ENCODE measurements at places on chromosomes 4 and X.
A peak's percentile ranks its signal among the peaks of the same experiment; 100 is the strongest.

GRCh38 chr4:23567338-23567737 lies 322.5 kb downstream of the PPARGC1A start:
- DNase-seq, result no peak

DNA sequence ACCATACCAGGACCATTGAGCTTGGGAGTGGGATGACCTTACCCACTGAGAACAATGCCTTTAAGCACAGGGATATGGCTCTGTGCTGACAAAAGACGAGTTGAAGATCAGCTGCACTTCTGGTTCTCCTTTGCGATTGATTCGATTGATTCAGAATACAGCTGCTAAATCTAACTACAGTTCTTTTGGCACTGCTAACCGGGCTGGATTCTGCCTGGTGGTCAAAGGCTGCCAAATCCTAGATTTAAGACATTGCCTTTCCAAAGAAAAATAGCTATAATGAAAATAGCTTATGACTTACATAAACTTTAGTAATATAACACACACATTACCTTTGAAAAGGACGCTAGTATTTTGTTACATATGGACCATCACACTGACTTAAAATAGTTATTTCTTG lies 18.3 kb downstream of the RAP2C start:
- no peak for DNase-seq

- DNase-seq, result no peak
Measured at GRCh38 chr4:183867247-183867646, 37.9 kb upstream of the STOX2 start.

GRCh38 chr4:152572417-152573086 lies 36.7 kb upstream of the FBXW7 start:
- DNase-seq, result no peak

- DNase-seq, result no peak
Measured at GRCh38 chrX:43530837-43531236, 125.3 kb upstream of the MAOA start.

DNA sequence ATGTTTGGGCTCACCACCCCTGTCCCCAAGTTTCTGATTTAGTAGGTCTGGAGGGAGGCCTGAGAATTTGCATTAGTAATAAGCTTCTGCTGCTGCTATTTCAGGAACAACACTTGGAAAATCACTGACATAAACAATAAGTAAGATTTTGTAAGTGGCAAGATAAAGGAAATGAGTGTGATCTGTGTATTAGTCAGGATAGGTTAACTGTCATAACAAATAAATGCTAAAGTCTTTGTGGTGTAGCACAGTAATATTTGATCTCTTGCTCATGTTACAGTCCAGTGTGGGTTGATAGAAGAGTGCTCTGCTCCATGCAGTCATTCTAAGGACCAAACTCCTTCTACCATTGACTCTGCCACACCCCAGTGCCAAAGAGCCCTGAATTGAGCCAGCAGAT lies 67.0 kb downstream of the NHS start:
- peak; percentile 24 for DNase-seq

- DNase-seq, result no peak
Measured at GRCh38 chrX:100850317-100850716, 23.8 kb downstream of the NOX1 start.

DNA sequence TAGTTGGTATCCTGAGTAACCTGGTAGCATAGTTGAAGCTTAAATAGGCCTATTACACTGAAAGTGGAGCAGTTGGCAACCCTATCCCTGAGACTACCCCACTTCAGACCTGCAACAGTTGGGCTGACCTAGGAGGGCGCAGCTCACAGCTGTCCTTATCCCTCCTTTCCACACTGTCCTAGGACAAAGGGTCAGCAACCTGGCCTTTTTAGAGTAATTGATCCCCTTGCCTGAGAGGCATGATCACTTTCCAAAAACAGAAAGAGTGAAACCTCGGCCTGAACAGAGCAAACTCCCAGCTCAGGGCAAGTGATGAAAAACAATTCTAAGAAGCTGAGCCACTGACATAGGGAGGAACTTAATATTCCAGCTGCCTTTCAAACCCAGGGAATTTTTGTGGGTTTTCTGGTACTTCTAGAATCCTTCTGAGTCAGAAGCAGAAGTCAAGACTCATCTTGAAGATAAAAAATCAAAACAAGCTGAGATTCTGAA lies 94.9 kb upstream of the MYOZ2 start:
- DNase-seq, result peak; percentile 66

GRCh38 chr4:151045907-151046306 lies 30.8 kb upstream of the LRBA start:
- DNase-seq, result no peak

GRCh38 chr4:52999626-53000025 lies 137.5 kb downstream of the RASL11B start:
- DNase-seq, result no peak

DNA sequence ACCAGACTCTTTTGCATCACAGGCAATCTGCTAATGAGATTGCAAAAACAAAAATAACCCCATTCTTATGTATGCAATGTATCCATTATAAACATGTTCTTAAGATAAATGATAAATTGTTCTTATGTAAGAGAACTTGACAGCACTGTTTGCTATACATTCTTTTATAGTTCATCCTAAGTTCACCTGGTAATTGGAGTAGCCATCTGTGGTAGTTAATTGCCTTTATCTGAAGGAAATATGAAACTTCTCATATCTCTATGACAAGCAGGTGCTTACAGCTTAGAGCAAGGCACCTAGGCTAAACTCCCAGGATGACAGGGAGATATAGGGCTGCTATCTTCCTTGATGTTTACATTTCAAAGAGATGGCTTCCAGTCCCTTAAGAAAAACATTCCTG lies 21.3 kb upstream of the CLCN5 start:
- no peak for DNase-seq

- DNase-seq, result no peak
Measured at GRCh38 chr4:189385579-189385978, 555.1 kb upstream of the FRG1 start.

DNA sequence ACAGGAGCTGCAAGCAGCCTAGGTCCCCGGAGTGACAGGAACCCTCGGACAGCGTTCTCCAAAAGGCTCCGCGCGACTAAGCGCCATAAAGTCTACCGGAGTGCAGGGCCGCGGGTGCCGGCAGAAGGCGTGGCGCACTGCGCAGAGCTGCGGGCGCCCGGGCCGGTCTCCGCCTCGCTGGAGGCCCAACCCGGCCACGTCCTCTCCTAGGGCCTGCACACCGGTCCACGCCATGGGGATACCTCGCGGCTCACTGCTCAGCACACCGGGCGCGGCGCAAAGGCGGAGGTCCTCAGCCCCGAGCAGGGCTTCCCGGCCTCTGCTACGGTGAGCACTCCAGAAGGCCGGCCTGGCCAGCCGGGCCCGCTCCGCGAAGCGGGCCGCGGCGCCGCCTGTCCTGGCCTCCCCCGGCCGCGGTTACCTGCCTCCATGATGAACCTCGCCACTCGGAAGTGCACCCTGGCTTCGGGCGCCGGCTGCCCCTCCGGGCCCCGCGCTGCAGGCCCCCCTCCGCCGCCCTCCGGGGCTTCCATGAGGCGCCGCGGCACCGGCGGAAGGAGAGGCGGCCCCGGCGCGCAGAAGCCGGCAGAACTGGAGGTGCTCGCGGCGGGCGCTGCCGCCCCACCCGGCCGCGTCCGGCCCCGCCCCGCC lies at the start of gene CCNQ:
TSS of gene CCNQ (minus strand) at position 599 of the 651 bp plus-strand sequence. CDS start at position 533, 66 bp downstream.
- peak; percentile 40 for DNase-seq

- no peak for DNase-seq
Measured at GRCh38 chr4:7415927-7416686, 18.6 kb downstream of the PSAPL1 start.

GRCh38 chr4:128068918-128069317 lies 7.8 kb downstream of the LARP1B start:
- peak; percentile 12 for DNase-seq

DNA sequence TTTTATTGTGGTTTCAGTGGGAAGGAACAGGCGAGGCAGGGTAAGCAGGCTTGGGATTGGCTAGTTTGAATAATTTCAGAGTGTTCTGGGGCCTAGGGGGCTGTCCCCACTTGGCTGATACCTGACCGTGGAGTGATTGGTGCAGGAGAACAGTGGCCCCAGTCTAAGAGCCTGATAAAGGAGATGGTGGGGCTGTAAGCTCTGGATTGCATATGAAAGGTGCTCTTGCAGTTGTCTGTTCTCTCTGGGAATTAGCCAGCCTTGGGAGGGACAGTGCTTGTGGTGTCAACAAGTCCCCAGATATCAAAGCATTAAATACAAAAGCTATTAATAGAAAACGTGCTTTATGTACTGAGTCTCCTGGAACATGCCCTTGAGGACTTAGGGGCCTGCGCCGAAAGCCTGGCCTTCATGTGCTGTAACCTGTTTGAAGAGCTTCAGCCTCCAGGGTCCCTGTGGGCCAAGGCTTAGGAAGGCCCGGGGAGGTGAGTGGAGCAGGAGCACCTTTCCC lies 30.4 kb upstream of the CLTRN start:
- DNase-seq, result no peak

GRCh38 chr4:53016099-53016820 lies 154.1 kb downstream of the RASL11B start:
- no peak for DNase-seq

DNA sequence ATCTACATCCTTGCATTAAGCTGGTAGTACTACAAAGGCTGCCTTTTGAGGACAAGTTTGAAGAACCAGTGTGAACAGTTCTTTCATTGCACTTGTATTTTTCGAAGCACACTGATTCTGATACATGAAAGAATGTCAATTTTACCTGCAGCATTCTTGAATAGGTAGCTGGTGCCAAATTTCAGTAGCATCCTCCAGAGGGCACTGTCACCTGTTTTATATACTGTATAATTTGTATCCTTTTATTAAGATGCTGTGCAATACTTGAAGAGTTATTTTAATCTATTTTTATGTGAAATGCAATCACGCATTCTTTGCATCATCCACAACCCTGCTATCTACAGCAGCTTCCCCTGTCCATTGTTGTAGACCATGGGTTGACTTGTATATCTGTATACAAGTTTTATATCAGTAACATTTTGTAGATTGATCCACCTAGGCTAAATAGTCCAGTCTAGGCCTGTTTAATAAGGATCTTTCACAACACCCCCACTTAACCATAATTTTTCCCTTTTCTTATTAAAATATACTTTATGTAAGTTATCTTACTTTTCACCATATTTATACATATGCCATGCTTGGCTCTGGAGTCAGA lies 325.7 kb downstream of the PCDH7 start:
- DNase-seq, result no peak

- DNase-seq, result no peak
Measured at GRCh38 chr4:35836596-35836995, 407.7 kb downstream of the ARAP2 start.

- no peak for DNase-seq
Measured at GRCh38 chrX:67607466-67607865, 63.6 kb downstream of the AR start.

DNA sequence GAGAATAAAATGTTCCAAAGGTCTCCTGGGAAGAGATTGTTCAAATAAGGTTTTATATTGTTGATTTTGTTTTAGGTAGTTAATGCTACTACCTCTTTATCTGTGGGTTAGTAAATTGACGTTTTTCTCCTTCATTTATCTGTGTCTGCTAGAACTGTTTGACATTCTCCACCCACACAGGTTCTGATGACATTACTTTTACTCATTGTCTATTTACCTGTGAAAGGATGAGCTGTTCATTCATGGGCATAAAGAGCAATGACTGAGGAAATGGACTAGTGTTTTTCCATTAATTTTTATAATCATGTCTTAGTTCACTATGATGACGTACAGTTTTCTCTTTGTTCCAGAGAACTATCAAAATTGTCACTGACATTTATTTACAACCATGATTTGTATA lies 75.6 kb downstream of the CPE start:
- no peak for DNase-seq

DNA sequence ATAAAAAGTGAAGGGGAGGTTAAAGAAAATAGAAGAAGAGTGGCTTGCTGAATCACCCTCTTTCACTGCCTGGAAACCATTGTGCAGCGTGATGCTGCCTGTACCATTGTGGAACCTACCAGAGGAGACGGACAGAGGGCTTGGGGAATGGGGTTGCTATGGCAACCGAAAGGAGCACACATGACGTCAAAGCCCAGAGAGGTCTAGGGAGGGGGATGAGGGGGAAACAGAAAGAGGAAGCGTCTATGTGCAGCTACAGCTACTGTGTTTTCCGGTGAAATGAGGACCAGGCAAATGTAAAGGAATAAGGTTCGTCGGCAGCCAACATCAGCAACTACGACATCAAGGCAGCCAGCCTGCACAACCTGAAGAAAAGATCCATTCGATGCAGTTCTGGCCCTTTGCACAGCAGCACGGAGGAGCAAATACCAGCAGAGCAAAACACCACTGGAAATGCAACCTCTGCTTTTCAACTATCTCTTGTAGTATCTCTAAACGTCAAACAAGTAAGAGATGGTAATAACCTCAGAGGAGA lies at the start of gene MAPK10:
TSS of gene MAPK10 (minus strand) at position 110 of the 535 bp plus-strand sequence.
- peak; percentile 70 for DNase-seq

- DNase-seq, result peak; percentile 16
Measured at GRCh38 chrX:11287505-11287904, 5.7 kb upstream of the AMELX start.

- no peak for DNase-seq
Measured at GRCh38 chrX:136629084-136629750, 18.7 kb upstream of the CD40LG start.

DNA sequence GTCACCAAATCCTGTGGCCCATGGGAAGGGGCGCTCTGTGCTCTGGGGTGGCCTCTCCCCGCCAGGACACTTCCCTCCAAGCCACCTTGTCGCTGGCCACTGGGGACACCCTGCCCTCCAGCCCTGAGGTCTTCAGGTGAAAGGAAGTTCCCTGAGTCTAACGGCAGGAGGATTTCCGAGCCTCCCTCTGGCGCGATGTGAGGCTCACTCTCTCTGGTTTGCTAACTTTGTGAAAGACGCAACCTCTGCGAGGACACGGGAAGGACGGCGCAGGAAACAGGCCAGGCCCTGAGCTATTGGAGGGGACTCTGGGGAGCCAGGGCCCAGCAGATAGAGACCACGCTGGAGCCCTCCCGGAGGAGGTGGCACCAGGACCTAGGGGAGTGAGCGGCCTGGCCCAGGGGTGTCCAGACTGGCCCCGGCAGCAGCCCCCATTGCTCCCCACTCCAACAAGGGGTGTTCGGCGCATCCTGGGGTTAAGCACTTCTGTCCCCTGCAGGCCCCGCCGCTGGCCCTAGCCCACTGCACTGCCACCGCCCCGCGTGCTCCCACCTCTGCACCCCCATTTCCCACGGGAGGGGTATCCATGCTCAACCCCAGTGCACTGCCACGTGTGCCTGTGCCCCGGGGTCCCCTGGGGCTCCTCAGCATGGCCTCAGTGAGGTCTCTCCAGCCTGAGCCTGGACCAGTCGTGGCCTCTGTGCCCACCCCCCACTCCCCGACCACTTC lies 72.2 kb upstream of the MXD4 start:
- no peak for DNase-seq

GRCh38 chr4:184824776-184825084 lies 1.0 kb downstream of the ACSL1 start:
- DNase-seq, result no peak

DNA sequence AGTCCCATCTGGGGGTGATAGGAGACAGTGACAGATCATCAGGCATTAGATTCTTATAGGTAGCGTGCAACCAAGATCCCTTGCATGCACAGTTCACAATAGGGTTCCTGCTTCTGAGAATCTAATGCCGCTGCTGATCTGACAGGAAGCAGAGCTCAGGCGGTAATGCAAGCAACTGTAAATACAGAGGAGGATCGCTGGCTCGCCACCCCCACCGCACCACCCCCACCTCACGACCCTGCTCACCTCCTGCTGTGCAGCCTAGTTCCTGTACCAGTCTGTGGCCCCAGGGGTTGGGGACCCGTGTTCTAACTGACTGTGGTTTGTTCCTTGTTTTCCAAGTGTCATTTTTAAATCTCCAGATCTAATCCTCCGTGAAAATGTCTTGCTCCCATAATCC lies 89.0 kb upstream of the MAPK10 start:
- DNase-seq, result no peak

All from AG20443 (cell line).